ENCODE measurements at places on chromosomes 16 and 17.

DNA sequence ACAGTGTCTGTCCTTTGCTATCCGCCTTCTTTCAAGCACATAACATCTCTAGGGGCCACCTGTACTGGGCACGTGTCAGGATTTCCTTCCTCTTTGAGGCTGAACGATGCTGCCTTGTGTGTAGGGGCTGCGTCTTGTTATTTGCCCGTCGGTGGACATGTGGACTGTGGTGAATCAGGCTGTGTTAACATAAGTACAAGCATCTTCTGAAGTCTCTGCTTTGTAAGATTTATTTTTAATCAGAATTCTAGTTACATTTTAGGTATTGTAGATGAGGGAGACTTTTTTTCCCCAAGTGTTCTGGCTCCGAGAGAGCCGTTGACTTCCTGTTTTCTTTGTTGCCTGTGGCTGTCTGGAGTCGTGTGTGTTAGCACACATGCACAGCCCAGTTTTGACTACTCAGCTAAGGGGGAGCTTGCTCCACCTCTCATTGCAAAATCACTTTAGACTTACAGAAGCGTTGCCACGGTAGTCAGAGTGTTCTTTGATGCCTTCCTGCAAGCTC is 26.1 kb downstream of the SPG7 start:
- no peak for DNase-seq

GRCh38 chr16:75143941-75144340 is 4.4 kb upstream of the ZFP1 start:
- DNase-seq = no peak

DNA sequence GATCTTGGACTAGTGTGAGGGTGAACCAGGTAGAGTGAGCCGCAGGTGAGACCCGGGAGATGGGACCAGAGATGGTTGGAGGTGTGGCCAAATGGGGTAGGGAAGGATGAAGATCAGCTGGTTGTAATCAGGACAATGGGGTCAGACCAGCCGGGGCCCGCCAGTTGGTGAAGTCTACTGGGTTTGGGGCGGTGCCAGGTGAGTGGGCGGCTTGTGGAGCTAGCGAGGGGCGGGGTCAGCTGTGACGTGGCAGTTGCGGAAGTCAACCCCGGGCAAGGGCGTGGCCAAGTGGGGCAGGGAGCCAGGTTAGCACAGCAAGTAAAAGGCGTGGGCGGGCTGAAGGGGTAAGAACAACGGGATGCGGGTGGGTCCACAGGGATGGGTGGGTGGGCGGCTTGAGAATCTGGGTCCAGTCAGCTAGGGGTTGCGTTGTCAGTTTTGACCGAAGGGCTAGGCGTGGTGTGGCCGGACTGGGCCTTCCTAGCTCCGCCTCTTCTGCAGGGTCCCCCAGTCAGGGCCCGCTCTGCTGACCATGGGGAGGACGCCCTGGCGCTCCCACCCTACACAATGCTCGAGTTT is 25.5 kb upstream of the ALKBH5 start:
- DNase-seq = no peak

DNA sequence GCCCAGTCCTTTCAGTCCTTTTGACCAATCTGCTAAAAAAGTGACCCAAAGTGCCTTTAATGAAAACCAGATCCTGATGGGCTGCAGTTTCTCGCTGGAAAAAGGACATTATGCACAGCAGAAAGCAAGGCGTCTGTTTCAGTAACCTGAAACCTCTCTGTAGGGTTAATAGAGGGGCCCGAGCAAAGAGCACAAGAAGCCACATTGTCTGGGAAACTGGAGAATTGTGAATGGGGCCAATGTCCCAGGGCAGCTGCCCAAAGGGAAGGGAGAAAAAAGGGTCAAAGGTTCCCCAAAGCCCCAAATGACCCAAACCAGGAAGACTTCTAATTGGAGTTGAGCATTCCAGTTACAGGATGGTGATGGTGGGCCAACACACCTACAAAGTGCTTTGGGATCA is 3.0 kb downstream of the OTOA start:
- DNase-seq = no peak

GRCh38 chr17:80204626-80205468 is 15.3 kb downstream of the SGSH start:
- DNase-seq = no peak

DNA sequence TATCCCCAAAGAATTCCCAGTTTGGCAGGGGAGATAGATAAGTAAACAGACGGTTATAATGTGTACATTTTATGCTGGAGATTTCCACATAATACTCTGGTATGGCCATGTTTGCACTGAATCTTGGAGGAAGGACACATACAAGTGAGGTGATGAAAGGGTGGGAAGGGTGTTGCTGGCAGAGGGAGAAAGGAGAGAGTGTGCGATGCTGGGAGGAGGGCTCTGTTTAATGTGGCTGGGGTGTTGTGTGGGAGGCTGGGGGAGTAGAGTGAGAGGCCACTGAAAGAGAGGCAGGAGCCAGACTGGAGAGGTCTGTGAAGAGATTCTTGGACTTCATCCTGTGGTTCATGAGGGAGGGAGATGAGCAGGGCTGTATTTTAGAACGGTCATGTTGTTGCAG is 87.6 kb downstream of the SPACA3 start:
- no peak for DNase-seq

DNA sequence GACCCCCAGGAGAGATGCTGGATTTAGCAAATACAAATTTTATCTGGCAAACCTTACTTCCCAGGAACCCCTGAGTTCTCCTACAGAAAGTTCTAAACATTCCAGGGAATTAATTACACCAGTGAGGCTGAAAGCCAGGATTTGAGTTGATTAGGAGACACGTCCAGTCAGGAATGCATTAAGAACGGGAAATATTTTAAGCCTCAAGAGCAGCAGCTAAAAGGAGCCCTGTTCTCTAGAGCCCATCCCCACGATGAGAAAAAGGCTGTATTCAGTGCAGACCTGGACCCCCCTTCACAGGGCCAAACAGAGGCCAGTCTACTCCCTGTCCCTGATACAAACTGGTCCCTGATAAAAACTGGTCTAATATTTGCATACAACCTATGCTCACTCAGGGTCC is 55.0 kb downstream of the VAT1L start:
- DNase-seq = no peak

DNA sequence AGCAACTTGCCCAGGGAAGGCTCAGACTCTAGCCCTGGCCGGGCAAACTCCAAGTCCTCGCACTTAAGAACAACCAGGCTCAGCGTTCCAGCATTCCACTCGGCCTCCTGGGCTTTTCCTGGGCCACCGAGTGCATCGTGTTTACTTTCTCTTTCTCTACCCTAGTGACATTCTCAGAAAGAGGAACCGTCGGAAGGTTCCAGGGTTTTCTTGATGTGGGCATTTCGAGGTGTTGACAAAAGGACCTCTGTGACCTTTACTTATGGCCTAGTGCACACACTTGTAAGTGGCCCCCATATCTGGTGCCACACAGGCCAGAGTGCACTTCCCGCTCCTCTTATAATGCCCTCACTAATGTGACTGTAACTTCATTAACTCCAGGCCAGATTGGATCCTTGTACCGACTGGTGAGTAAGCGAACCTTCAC is 3.1 kb upstream of the BANP start:
- DNase-seq = no peak

DNA sequence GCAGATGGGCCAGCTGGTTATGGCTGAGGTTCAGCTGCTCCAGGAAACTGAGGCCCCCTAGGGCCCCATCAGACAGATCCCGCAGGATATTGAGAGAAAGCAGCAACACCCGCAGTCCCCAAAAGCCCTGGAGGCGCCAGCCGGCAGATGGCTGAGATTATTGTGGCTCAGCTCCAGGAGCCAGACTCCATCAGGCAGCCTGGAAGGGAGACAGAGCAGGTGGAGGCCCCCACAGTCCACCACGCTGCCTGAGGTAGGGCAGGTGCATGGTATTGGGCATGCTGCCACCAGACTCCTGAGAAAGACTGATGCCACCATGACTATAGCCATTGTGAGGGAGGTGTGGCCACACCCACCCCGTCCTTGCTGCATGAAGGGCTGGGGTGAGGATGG is 9.5 kb upstream of the TMEM101 start:
- peak; percentile 5 for DNase-seq

DNA sequence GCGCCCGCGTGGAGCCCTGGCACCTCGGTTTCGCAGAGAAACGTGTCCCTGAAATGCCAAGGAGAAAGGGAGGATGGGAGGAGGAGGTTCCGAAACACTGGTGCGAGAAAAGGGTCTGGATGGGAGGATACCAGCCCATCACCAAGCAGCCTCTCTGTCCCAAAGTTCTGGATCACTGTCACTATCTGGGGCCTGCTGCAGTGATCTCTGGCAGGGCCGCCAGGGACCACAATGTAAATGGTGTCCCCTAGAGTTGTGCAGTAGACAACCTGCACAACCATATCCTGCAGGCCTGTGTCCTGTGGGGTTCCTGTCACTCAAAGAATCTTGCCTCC is 229.3 kb downstream of the C16orf78 start:
- no peak for DNase-seq

DNA sequence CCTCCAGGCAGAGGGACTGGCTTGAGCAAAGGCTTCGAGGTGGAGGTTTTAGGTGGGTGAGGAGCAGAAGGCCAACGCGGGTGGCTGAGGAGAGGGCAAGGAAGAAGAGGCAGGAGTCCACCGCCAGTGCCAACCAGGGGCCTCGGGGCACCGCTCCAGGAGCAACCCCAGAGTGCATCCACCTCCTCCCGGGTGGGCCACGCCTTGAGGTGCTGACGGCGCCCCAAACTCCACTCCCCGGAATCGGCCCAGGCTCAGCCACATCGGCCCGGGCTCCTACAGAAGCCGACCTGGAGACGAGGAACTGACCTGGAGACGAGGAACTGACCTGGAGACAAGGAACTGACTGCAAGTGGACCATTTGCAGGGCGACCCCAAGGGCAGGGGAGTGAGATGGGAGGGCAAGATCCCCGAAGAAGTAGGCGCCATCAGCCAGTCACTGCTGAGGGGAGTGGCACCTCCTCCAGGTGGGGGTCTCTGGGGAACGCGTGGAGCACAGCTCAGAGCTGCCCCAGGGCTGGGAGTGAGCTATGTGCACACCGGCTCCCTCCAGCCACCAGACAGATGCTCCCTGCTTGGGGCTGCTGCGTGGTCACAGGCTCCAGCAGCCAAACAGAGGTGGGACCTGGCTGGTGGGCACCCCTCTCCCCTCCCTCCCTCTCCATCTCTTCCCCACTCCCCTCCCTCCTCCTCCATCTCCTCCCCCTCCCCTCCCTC is 29.2 kb upstream of the CBFA2T3 start:
- DNase-seq = no peak

DNA sequence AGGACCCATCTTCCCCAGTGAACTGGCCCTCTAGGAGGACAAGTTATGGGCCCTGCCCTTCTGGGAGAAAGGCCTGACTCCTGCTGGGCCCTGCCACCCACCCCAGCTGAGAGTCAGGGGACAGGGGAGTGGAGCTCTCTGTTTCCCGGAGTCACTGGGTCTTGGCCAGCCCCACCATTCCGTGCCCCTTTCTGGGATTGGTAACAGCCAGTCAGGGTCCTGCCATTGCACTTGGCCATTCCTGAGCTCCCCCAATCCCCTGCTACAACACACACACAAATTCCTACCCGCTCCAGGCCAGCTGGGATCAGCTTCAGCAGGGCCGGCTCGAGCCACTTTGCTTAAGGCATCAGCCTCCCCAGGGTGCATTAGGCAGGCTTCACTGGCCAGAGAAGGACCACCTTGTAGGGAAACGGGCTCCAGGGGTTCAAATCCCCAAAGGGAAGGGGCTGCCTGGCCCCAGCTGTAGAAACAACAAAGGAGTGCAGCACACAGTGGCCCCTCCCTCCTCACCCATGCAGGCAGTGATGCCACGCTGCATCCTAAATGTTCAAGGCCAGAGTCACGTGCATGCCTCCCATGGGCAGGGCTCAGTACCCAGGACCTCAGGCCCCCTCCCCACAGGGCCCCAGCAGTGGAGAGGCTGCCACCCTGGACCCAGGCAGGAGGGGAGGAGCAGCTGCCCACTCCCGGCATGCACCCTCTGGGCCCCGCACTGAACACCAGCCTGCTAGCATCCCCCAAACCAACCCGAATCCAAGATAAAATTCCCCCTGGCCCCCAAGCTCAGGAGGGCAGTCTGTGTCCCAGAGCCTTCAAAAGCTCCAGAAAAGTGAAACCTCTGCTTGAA is 37.7 kb downstream of the C16orf78 start:
- no peak for DNase-seq

DNA sequence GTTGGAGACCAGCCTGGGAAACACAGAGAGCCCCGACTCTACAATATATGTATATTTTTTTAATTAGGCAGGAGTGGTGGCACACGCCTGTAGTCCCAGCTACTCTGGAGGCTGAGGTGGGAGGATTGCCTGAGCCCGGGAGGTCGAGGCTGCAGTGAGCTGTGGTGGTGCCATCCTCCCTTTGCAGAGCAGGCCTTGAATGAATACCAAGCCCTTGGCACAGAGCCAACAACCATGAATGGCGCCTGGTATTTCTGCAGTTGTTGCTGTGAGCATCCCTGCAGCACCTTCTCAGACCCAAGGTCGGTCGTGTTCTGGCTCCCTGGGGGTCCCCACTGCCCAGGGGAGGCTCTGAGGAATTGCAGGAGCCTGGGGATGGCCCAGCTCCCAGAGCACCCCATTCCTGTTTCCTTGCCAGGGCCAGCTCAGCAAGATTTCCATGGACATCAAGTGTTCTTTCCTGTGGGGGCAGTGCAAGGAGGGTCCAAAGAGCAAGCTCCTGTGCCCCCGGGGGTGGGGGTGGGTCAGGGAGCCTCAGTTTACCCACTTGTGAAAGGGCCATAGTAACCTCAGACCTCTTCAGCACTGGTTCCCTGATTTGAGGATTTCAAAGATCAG is 25.6 kb upstream of the RMI2 start:
- DNase-seq = no peak

- no peak for DNase-seq
These were observed 6.7 kb upstream of the HEATR3 start for GRCh38 chr16:50059111-50059510.

DNA sequence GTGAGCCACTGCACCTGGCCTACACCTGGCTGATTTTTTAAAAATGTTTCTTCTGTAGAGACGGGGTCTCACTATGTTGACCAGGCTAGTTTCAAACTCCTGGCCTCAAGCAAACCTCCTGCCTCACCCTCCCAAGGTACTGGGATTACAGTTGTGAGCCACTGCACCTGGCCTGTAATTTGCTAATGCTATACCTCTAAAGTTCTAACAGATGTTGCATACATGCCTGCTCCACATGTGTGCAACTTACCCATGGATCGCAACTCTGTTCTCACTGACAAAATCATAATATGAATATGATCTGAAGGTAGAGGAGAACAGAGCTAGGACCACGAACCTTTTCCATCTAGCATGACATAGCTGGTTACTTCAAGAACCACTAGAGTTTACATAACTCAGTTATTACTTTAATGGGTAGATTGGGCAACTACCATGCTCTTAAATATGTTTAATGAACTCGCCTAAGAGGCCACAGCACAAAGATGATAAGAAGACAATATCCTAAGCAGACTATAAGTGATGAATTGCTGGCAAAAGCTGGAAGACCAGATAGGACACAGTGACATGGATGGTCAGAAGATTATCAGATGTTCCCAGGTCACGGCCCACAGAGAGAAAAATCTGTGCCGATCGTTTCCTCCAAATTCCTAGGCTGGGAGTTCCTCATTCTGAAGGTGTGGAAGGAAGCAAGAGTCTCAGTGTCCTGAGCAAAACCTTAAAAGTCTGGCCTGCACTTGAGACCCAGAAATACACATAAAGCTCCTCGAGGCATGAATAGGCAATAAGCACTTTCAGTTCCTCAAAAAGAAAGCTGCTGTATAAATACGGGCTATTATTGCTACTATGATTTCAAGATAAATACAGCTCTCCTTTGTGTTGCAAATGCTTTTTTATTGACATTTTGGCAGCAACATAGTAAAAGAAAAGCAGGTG is 53.6 kb upstream of the ICAM2 start:
- peak; percentile 63 for DNase-seq

GRCh38 chr16:73616166-73616753 is 568.3 kb upstream of the ZFHX3 start:
- DNase-seq = peak; percentile 14

- no peak for DNase-seq
These were observed 509.6 kb upstream of the EEF2KMT start for GRCh38 chr16:5607169-5607568.

All from NCI-H1436 treated with DMSO at 0.1 percent for 48 hours (cell line).